Naive B cell (primary cell): ENCODE measurements at places on chromosomes 11 and 22.

- DNase-seq = no peak
These were observed 3.9 kb upstream of the BIRC3 start for GRCh38 chr11:102313238-102313940.

- DNase-seq = no peak
These were observed 5.6 kb downstream of the RCE1 start for GRCh38 chr11:66848671-66849500.

DNA sequence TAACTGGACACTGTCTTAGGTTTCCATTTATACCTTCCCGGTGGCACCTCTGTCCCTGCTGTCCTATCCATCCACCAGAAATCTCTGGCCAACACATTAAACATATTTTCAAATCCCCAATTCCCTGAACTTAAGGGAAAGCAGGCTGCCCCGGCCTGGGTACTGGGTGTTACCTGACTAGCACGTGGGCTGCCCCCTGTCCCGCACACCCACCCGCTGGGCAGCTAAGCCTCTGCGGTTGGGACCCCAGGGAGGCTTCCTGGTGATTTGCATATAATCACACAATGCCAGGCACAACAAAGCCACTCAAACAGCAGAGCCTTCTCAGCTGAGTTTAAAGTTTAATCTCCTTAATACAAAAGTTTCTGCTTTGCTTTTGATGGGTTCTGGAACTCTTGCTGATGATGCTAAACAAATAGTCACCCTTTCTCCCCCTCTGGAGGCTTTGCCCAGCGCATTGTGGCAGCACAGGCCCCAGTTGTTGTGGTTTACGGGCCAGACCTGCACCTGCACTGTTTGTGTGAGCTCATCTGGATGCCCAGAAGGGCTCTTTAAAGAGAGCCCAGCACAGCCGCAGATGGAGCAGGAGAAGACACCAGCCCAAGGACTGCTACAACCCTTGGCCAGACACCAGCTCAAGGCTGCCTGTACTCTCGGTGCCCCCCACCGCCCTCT, 59.9 kb upstream of the POU2AF1 start:
- DNase-seq = no peak

GRCh38 chr11:68012843-68013610, 2.9 kb downstream of the ALDH3B1 start:
- DNase-seq = no peak

DNA sequence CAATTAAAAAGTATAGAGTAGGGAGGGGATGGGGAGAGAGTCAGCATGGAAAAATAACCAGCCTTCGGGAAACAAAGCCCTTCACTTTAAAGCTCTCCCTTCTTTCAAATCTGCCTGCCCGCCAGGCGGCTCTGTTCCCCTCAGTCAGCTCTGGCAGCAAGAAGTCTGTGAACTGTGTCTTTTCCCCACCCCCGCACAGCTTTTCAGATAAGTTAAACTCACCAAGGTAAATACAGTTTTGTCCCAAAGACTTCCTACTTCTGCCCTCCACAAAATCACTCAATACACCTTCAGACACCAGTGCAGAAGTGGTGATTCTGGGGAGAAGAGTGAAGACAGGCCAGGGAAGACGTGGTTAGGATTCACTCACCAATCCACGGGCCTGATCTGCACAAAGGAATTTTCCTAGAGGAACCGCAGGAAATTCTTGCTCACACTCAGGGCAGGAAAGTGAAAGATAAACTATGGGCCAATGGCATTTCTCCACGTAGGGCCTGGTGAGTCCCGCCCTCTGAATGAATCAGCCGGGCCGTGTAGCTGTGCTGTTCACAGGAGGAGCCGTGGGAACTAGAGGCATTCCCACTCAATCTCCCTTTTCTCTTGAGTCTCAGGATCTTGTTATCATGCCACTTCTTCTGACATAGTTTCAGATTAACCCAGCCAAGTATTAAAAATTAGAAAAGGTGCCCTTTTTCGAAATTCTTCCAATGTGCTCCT, at the start of gene TRIM5:
Gene TRIM5 (minus strand): TSS at position 429 of the 717 bp plus-strand sequence. CDS start 4,897 bp downstream, outside the sequence.
- peak; percentile 83 for DNase-seq

- DNase-seq = no peak
These were observed 2.9 kb downstream of the CLCF1 start for GRCh38 chr11:67370351-67371076.

DNA sequence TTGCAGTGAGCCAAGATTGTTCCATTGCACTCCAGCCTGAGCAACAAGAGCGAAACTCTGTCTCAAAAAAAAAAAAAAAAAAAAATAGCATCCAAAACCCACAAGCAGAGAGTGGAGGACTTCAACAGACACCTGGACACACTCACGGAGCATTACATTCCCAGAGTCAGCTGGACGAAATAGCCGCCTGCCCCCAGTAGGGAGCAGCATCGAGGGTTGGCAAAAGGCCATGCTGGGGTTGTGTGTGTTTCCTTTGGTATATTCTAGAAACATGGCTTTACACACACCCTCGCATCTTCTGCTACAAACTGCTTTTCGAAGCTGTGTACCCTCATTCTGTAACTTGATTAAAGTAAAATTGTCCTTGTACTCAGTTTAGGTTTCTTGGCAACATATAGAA, 5.3 kb downstream of the ADA2 start:
- DNase-seq = no peak

- no peak for DNase-seq
These were observed 21.5 kb upstream of the MMP7 start for GRCh38 chr11:102552020-102552419.

DNA sequence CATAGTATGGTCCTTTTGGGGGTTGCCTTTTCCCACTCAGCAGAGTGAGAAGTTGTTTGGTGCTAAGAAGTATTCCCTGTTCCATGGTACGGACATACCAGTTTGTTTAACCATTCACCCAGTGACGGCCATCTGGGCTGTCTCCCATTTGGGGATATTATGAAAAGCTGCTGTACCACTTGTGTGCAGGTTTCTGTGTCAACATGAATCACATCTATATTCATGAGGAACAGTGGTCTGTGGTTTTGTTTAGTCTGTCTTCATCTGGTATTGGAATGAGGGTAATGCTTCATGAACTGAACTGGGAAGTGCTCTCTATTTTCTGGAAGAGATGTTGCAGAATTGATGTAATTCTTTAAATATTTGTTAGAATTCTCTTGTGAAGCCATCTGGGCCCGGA, 89.5 kb downstream of the TRMU start:
- DNase-seq = no peak

GRCh38 chr11:64364435-64364834, 5.5 kb downstream of the RPS6KA4 start:
- no peak for DNase-seq

DNA sequence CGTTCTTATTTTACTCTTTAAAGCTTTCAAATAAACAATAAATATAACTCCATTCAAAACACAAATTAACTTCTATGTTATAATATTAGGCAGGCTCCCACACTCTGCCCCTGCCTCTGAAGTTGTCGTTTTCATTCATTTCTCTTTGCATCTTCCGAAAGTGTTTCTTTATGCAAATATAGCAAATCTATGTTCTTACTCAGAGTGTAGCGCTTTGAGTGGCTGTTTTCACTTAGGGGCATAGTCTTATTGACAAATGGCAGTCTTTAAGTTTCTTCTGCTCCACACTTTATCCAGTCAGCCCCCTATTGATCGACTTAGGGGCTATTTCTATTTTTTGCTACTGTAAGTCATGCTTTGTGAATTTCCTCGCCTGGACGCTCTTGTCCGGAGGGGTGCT, 45.3 kb upstream of the RTL6 start:
- DNase-seq = no peak

DNA sequence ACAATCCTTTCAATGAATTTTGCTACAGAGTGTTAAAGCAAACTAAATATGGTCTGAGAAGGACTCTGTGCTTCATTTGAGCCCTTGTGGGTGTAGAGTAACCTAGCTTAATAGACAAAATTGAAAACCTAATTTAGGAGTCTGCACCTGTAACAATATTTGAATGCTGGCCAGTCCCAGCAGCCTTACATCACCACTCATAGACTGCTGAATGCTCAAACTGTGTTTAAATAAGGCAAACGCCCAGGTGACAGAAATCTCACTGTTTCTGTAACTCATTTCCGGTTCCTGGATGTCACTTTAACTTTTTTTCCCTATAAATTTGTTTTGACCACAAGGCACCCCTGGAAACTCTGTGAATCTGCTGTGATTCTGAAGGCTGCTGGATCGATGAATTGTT, 45.5 kb upstream of the GLYATL1B start:
- no peak for DNase-seq

DNA sequence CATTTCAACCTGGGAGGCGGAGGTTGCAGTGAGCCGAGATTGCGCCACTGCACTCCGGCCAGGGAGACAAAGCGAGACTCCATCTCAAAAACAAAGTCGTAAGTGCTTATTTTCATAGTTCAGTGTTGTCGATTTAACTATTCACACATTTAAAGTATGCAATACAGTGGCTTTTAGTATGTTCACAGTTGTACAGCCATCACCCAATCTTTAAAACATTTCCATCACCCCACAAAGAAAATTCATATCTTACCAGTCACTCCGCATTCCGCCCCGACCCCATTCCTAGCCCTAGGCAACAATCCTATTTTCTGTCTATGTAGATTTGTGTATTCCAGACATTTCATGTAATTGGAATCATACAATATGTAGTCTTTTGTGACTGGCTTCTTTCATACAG, 11.9 kb downstream of the IPO7 start:
- no peak for DNase-seq

- no peak for DNase-seq
These were observed 345.8 kb downstream of the BRD1 start for GRCh38 chr22:49481659-49482399.

DNA sequence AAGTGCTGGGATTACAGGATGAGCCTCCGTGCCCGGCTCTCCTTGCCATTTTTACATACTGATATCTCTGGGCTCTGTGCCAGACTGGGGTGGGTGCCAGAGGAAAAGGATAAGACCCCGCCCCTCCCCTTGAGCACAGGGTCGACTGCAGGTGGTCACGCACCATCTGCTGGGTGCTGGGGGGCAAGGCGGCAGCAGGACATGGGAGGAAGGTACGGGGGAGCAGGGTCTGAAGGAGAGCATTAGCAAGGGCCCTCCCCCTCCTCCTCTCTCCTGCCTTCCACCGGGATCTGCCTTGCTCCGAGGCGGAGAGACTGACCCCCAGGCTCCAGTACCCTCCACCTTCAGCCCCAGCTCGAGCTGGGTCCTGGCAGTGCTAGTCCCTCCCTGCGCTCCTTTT, 9.7 kb upstream of the PGA3 start:
- DNase-seq = no peak

GRCh38 chr11:104652996-104653395, 245.3 kb downstream of the CASP12 start:
- DNase-seq = no peak

GRCh38 chr11:94516725-94517124, 4.5 kb downstream of the C11orf97 start:
- no peak for DNase-seq

DNA sequence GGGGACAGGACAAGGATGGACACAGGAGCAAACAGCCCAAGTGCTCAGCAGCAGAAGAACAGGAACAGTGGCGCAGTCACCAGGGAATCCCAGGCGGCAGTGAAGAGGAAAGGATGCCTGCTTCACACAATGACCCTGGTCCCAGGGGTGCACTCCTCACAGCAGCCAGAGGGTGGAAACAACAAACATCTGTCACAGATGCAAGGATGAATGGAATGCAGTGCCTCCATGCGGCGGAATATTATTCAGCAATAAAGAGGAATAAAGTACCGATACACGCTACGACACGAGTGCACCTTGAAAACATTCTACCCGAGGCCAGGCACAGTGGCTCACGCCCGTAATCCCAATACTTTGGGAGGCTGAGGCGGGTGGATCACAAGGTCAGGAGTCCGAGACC, 12.7 kb downstream of the CSNK1E start:
- no peak for DNase-seq

DNA sequence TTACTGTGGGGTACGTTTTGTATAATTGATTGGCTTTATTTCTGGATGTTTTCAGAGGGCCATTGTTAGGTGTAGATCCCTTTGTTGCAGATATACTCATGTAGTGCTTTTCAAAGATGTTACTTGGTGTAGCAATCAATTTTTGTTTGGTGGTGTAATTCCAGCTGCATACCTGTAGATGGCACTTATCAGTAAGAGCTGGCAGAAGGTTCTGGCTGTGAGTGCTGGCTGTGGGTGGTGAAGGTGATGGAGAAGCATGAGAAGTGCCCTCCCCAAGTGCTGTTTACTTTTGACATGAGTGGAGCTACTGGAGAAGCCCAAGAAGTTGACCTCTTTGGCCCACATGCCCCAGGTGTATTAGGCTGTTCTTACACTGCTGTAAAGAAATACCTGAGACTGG, 1074.9 kb downstream of the FAM181B start:
- no peak for DNase-seq

GRCh38 chr11:47837292-47837691, 10.9 kb downstream of the NUP160 start:
- DNase-seq = no peak

GRCh38 chr11:108902027-108902469, 237.2 kb downstream of the DDX10 start:
- DNase-seq = no peak

GRCh38 chr11:7645206-7645605, 28.1 kb downstream of the CYB5R2 start:
- no peak for DNase-seq

DNA sequence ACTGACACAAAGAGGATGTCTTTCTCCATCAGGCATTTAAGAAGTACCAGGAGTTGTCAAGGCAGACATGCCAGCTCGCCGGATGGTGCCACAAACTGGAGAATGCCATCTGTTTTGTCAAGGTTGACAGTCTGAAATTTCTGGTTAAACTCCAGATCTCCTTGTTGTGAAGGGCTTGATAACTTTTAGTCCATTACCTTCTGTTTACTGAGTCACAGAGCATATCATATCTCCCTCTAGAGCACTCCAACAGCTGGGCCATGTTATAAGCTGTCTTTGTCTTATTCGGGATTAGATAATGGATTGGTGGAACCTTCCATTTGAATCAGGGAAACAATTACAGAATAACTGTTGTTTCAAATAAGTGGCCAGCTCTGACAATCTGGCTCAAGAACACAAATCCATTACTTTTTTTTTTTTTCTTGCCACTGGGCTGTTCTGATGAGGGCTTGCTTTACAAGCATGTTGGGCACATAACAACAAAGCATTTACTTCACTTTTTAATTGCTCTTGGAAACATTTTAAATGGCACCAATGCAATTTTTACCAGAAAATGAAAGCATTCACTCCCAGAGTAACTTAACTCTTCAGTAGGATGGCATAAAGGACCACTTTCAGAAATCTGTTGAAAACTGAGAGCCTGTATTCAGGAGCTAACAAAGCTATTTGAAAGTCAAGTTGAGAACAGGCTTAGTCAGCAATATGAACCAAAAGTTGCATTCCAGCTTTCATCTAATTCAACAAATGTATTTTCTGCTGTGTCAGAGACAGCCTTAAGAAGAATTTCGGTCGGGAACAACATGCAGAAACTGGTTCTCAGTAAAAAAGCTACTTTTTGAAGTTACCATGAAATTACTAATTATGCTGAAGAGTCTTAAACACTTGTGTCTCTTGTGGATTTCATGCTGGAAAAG, 227.6 kb upstream of the PITPNB start:
- DNase-seq = no peak

- no peak for DNase-seq
These were observed 102.6 kb downstream of the RELT start for GRCh38 chr11:73478737-73479347.
